ENCODE measurements at places on chromosomes 3 and 15.

DNA sequence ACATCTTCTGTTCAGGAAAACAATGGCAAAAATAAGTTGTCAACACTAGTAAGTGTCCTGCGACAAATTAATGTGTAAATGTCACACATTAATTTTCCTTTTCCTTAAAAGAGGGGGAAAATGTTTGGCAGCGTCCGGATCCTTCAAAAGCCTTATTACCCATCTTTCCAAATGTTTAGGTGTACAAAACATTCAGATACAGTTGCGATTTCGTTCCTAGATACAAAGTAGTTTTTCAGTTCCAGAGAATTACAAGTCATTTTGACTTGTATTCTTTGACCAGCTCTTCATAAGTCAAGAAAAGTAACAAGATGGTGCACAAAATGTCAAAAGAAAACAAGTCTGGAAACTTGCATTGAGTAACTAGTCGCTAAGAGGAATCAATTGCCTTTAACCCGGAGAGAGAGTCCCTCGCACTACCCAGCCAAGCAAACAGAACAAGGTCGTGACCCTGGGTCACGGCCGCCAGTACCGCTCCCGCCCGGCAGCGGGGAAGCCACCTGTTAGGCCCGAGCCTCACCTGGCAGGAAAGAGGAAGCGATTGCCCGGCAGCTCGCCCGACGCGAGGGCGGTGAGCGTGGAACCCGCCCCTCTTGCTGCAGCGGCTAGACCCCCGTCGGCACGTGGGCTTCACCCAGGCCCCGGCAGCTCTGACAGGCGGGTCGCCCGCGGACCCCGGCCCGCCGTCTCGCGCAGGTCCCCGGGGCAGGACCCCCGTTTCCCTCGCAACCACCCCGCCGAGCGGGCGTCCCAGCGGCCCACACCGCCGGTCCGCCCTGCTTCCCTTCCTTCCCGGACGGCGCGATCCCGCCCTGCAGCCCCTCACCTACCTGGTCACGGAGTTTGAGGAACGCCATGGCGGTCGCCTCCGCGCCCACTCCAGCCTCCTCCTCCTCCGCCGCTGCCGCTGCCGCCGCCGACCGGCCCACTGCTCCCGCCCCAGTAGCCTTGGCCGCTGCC is 61.0 kb upstream of the ANKRD28 start:
- DNase-seq: peak; percentile 4

DNA sequence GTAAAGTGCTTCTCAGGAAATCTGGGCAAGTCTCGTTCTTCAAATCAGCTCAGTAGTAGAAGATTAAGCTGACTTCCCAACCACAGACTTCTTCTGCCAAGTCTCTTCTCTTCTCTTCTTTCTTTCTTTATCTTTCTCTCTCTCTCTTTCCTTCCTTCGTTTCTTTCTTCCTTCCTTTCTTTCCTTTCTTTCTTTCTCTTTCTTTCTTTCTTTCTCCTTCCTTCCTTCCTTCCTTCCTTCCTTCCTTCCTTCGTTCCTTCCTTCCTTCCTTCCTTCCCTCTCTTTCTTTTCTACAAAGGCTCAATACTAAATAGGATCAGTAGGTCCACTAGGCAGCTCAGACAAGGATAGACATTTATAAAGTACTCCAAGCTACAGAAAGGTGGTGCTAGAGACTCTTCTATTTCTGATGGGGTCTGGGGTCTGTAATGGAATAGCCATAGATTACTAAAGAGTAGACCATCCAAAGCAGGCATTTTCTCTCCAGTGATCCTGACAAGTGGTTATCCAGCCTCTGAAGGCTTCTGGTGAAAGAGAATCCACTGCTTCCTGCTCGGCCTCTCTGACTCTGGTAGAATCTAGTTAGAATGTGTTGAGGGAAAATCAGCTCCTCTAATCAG is 100.8 kb downstream of the TPRG1 start:
- DNase-seq: no peak

DNA sequence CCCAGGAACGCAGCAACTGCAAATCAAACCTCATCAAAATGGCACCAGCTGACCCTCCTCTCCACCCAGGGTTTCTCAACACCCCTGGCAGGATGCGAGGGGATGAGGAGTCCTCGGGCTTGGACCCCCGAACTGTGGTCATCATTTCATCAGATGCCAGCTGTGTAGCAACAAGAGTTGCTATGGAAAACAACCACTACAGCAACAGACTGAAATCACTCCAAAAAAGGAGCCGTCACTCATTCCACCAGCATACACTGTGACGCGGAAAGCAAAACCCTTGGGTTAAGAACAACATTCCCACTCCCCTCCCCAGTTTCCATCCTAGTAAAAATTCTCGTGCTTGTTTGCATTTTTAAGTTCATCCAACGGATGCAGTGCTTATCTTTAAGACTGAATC is 40.1 kb downstream of the VGLL4 start:
- peak; percentile 88 for DNase-seq

- no peak for DNase-seq
Measured at GRCh38 chr3:18428036-18428435, 2.9 kb upstream of the SATB1 start.

GRCh38 chr3:126568776-126569342 is 10.1 kb upstream of the C3orf22 start:
- DNase-seq: no peak

GRCh38 chr3:172591876-172592771 is 68.9 kb upstream of the TNFSF10 start:
- no peak for DNase-seq

DNA sequence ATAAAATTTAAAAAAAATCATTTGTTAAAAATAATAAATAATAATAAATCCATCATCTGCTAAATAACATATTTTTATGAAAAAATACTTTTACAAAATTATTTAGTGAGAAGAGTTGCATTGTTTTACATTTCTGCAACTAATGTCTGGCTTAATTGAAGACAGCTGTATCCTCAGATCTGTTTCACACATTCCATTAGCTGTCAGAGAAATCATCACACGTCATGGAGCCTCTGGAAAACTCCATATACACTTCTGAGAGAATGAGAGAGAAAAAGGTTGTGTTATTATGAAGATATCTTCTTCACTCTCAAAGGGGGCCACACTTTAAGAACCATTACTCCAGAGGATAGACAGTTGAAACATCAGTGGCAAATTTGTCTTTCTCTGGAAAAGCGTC is 40.8 kb downstream of the CMSS1 start:
- peak; percentile 73 for DNase-seq

DNA sequence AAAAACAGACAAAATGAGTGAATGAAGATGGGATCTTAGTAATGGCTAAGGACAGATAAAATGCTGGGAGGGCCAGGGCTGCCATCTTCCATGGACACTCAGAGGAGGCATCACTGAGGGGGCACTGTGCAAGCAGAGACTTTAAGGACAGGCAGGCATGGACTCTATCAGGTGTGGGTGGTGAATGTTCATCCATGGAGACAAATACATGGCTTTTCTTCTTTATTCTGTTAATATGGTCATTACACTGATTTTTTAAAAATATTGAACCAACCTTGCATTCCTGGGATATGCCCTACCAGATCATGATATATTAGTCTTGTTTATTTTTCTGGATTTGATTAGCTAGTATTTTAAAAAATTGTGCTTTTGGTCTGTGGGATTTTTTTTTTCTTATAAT is 12.2 kb downstream of the NUP210 start:
- DNase-seq: no peak

GRCh38 chr3:67876261-67876660 is 221.8 kb upstream of the SUCLG2 start:
- no peak for DNase-seq

- no peak for DNase-seq
Measured at GRCh38 chr3:181103605-181104004, 114.1 kb upstream of the DNAJC19 start.

GRCh38 chr3:41346698-41347270 is 147.5 kb downstream of the CTNNB1 start:
- DNase-seq: peak; percentile 60

GRCh38 chr3:117629505-117629904 is 919.9 kb downstream of the TUSC7 start:
- no peak for DNase-seq

- no peak for DNase-seq
Measured at GRCh38 chr15:52136442-52136980, 23.9 kb upstream of the BCL2L10 start.

- DNase-seq: no peak
Measured at GRCh38 chr3:120276767-120277166, 8.3 kb downstream of the GPR156 start.

DNA sequence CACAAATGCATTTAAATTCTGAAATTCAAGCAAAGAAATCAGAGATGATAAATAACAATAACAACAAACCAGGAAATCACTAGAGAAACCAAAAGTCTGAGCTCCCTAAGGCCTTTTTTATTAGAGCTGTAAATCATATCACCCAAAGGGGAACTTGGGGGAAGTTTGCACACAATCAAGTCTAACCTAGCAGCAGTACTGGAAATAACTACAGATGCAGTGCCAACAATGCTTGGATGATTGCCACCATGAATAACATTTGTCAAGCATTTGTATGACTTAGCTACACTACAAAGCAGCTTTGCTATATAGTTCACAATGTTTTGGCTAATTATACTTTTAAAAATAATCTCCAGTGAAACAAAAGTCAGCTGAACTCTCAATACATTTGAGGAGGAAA is 27.8 kb downstream of the SHQ1 start:
- DNase-seq: peak; percentile 67

GRCh38 chr3:39414421-39414907 is 7.9 kb downstream of the RPSA start:
- peak; percentile 22 for DNase-seq

DNA sequence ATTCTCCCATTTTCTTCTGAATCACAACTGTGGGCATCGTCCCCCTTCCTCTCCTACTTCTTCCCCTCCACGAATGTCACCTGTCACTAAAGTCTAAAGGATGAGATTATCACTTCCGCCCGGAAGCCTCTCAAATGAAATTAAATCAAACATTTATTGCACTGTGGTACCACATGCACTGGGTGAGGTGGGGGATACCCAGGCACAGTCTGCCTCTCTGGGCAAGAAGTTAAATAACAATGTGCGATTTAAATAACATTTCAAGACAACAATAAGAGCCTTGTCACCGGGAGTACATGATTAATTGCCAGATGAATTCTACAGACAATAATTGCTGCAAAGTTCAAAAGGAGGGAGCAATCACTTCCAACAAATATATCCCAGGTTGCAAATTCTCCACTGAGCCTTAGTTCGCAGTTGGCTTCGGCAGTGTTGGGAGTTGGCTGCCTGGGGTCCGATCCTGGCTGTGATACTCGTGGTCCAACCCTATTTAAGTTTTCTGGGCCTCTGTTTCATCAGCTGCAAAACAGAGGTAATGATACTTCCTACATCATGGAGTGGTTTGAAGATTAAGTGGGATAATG is 77.7 kb downstream of the FOXP1 start:
- DNase-seq: no peak

DNA sequence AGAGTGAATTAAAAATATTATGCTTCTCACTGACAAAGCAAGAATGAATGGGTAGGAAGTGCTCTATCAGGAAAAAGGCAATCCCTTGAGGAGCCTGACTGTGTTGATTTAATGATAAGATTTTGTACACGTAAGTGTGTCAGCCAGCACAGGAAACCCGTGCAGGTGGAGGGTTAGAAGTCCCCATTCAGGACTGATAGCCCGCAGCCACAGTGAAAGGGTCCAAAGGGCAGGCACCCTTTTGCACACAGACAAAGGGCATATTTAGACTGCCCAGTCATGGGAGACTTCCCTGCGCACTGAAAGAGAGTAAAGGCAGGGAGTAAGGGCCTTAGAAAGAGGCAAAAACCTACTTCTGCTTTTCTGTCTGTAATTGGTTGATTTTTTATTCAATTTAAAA is 26.4 kb upstream of the SKIL start:
- no peak for DNase-seq

DNA sequence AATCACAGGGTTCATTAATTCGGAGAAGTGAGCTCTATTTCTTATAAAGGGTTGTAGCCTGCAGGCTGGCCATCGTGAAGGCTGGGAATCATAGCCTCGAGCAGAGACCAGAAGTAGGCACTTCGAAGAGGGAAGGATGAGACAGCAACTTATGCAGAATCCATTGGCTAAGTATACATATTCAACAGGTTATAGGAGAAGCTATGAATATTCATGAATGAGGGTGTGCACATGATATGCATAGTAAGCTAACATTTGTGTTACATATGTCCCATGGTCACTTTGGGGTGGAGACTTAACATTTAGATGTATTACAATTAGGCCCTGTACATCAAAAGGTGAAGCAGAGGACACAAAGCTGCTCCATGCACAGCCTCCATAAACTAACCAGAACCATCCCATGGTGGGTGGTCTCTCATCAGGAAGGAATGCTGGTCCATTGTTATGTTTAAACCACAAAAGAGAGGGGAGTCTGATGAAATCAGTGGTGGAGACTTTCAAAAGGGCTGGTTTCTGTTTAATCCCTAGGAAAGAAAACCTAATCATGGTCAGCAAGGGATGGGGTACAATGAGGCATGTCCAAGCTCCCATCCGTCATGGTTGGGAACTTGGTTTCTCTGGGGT is 80.8 kb upstream of the FHIT start:
- peak; percentile 47 for DNase-seq

GRCh38 chr3:40996382-40996781 is 202.9 kb upstream of the CTNNB1 start:
- DNase-seq: no peak

DNA sequence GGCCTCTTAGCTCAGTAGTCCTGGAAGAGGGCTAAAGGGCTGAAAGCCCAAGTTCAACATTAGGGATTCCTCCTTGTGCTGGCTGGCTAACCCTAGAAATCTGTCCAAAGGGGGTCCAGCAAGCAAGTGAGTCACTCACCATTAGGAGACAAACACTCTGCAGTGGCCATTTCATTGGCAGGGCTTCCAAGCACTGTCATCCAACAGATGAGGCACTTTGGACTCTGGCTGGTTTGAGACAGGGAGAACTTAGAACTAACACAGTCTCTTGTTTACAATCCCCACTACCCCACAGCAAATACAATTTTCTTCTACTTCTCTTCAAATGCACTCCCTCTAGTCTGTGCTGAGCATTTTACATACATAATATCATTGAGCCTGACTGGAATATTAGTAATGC is 10.1 kb upstream of the WNT5A start:
- no peak for DNase-seq

GRCh38 chr15:92906020-92906419 is 5.9 kb downstream of the CHD2 start:
- DNase-seq: no peak

- DNase-seq: peak; percentile 50
Measured at GRCh38 chr3:194344012-194344411, 7.1 kb downstream of the CPN2 start.

DNA sequence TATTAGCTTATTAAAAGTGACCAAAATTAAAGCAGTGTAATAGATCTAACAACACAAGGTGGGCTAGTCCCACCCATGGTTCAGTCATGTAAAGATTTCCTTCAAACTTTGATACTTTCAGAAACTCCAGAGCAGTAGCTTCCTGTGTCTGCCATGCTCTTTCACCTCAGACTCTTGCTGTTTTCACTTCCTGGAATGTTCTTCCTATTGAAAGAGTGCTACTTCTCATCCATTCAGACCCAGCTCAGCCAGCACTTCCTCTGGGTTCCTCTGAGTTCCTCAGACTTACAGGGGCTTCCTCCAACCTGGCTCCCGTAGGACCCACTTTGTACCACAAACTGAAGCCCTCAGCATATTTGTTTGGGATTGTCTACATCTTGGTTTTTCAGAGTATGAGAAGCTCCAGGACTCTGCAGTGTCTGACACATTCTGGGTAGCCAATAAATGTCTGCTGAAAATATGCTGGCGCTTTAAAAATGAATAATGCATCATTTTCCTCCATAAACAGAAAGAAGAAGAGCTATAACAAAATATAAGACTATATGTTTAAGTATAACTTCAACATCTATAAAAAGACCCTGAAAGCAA is 18.0 kb downstream of the NCEH1 start:
- no peak for DNase-seq

Measured in fibroblast of skin of right biceps (primary cell).